T47D (cell line): ENCODE measurements at places on chromosomes 12 and 14.

DNA sequence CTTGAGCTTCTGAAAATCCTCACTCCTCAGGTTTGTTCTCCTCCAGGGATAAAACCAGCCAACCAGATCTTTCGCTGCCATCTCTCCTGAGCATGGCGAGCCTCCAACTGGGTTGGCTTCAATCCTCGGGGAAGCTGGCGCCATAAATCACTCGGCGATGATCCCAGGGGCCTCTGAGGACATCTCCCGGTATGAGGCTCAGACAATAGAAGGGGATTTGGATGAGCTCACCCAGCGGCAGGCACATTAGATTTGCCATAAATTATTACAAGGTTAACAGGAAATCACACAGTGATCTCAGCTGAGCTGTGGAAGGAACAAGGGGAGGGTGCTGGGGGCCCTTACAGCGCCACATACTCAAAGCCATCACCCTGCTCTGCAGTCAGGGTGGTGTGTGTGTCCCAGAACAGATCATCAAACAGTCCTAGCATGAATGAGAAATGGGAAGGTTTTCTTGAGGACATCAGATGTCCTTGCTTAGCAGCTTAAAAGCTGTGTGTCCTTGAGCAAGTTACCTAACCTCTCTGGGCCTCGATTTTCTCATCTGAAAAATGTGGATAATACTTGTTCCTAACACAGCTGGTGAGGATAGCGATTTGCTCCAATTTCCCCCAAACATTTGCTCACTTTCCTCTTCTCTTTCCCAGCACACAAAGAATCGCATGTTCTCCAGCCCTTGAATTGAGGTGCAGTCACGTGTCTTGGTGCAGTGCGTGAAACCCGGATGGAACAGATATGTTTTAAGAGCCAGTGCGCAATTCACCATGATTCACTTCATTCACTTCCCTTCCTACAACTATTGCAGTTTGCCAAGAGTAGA is 142.8 kb downstream of the SCARB1 start:
- DNase-seq, result no peak

DNA sequence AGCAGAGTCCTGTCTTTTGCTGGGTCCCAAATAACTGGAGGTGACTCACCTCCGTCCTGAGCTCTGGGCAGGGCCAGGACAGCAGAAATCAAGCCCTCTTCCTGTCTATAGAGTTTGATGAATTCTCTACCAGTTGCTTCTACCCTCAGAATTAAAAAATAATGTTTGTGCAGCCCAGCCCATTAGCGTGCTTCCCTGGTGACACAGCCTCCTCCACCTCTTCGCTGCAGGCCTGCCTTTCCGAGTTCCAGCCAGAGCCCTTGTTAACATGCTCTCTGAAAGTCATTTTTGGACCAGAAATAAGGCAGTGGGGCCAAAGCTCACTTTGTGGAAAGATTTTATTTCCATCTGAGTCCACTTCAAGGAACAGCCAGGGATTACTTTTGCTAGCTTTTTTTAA is 94.0 kb downstream of the TBX5 start:
- no peak for DNase-seq

DNA sequence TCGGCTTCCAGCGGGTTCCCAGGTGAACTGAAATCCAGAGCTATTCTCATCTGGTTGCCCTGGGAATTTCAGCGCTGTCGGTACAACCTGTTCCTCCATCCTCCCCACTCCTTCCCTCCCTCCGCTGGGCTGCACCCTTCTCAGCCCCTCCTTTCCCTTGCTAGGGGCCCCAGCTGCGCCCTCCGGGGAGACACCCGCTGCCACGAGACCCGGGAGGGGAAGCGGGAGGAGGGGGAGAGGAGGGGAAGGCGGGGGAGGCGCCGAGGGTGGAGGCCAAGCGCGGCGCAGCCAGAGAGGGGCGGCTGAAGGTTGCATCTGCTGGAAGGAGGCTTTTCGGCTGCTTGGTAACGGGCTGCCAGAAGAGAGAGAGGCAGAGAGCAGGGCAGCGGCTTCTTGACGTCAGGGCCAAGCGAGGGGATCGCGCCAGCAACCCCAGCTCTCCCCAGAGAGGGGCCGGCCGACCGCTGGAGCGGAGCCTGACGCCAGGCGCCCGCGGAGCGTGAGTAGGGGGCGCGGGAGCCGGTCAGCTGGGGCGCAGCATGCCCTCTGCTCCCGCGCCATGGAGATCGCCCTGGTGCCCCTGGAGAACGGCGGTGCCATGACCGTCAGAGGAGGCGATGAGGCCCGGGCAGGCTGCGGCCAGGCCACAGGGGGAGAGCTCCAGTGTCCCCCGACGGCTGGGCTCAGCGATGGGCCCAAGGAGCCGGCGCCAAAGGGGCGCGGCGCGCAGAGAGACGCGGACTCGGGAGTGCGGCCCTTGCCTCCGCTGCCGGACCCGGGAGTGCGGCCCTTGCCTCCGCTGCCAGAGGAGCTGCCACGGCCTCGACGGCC is at the start of gene KCNA5:
Gene KCNA5, plus strand, starts transcription at position 291 of the 831 bp plus-strand sequence. Its CDS starts 269 bp downstream, at position 560.
- DNase-seq, result no peak

- DNase-seq, result no peak
These were observed 737.4 kb upstream of the TBX3 start for GRCh38 chr12:115421350-115421749.
